NCI-H2081 (cell line): ENCODE measurements at places on chromosomes 5 and 9.

- DNase-seq = no peak
These were observed 30.9 kb downstream of the CEMIP2 start for GRCh38 chr9:71737455-71737854.

- DNase-seq = no peak
These were observed 67.0 kb upstream of the KLF9 start for GRCh38 chr9:70481471-70481870.

- no peak for DNase-seq
These were observed 1.3 kb downstream of the PRDM12 start for GRCh38 chr9:130665431-130666392.

- no peak for DNase-seq
These were observed 12.2 kb upstream of the OTP start for GRCh38 chr5:77650686-77651085.

DNA sequence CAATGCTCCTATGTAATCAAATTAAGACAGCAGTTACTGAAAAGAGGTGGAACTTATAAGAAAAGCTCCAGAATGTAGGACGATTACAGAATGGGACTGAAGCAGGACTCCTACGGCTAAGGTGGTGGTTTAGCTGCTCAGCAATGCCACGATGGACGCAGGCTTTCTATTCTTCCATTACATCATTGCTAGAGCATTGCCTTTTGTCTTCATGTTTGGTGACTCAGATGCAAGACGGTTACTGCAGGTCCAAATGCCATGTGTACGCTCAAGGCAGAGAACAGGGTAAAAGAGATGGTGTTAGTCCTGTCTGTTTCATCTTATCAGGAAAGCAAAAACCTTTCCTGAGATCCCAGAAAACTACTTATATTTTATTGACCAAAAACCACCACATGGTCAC, 255.1 kb downstream of the ZSWIM6 start:
- no peak for DNase-seq

DNA sequence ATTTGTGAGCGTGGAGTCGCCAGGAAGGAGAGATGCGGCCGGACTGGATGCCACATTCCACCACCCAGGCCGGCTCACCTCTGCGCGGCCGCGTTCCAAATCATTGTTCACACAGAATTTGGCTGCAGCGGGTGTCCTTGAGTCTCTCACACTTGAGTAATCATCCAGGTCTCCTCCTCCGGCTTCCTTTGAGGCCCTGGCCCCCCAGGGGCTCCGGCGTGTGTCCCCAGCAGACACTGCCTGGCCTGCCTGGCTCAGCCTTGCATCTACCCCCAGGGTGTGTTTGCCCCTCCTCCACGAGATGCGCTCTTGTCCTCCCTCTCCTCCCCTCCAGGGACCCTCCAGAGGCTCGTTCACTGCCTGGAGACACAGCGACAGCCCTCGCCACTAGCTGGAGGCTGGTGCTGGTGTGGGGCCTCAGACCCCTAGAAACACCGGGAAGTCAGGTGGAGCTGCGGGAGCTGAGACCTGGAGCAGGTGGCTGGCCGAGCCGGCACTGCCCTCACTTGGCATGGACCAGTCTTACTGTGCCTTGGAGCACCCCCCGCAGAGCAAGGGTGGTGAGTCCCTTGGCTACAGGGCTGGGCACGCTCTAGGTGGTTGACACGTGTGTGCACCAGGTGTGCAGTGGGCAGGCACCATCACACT, 7.0 kb upstream of the SLC9A3 start:
- no peak for DNase-seq

GRCh38 chr5:17005107-17005828, 69.2 kb upstream of the MYO10 start:
- DNase-seq = no peak

DNA sequence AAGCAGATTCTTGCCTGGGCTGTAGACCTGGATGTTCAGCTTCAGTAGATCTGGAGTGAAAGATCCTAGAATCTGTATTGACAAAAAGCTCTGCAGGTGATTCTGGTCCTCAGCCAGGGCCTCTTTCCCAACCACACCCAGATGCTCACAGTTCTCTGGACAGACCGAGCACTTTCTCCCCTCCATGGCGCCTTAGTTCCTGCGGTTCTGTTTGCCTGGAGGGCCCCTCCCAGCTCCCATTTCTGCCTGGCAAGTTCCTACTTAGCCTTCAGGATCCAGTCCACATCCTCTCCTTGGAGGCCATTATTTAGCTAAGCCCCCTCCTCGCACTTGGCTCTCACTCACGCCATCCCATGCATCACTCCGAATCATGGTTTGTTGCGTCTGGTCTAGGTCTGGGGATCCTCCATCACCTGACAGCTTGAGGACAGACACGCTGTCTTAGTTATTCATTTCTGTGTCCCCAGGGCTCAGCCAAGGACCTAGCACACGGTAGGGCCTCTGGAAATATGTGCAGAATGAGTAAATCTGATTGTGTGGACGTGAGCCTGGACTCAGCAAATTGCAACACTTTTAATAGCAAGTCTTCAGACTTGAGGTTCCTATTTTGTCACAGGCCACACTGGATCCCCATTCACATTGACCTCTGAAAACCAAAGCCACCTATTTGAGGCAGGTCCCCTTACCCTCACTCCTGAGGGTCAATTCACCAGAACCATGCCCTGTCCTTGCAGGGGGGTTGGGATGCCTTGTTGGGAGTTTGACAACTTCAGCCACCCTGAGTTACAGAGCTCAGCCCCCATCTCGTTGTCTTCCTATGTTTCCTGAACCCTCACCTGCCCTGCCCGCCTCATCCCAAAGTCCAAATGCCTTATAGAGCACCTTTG, 50.7 kb downstream of the COL15A1 start:
- no peak for DNase-seq

GRCh38 chr9:126411225-126411947, 84.8 kb downstream of the MVB12B start:
- DNase-seq = no peak
